ENCODE measurements at places on chromosomes 7 and 10.
A peak's percentile ranks its signal among the peaks of the same experiment; 100 is the strongest.

- DNase-seq: no peak
These were observed 150.5 kb downstream of the PCDH15 start for GRCh38 chr10:54650547-54650946.

DNA sequence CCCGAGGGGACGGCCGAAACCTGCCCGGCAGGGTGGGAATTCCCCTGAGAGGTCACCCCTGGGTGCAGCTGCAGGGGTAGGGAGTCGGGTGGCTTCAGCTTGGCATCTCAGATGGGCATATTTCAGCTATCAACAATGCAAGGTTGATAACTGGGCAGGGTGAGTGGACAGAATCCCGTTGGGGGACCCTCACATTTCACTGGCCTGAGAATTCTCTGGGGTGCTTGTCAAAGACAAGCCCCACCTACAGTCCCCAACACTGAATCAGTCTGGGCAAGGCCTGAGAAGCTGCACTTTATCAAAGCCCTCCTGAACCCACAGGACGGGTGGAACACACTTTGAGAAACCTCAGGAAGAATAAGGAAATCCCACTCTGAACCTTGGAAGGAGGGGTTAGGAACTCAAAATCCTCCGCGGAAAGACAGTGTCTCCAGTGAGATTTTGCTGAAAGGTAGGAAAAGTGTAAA is 3.1 kb downstream of the RGS10 start:
- no peak for DNase-seq

DNA sequence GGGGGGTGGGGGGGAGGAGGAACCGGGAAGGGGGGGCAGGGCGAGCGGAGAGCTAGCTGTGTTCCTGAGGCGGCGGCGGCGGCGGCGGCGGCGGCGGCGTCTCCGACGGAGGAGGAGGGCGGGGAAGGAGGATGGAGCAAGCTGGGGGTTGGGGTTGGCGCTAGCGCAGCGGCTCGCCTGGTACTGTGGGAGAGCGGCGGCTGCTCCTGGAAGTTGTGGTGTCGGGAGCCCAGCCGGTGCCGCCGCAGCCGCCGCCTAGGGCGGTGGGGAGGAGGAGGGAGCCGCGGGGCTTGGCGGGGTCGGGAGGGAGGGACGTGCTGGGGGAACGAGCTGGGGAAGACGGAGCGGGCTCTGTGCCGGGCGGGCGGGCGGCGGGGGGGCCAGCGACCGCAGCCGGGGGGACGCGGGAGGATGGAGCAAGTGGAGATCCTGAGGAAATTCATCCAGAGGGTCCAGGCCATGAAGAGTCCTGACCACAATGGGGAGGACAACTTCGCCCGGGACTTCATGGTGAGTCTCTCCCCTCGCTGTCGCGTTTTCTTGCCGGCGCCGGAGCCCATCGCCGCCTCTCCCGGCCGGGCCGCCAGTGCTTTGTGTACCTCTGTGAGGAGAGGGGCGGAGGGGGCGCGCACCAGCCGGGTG is at the start of gene PTPN12:
Gene PTPN12, plus strand, starts transcription at position 160 of the 642 bp plus-strand sequence. Its CDS starts 252 bp downstream, at position 412.
- DNase-seq: no peak

GRCh38 chr7:41261080-41261479 is 441.8 kb downstream of the INHBA start:
- DNase-seq: peak; percentile 4

GRCh38 chr10:31926765-31927564 is 1.7 kb downstream of the ARHGAP12 start:
- DNase-seq: no peak

DNA sequence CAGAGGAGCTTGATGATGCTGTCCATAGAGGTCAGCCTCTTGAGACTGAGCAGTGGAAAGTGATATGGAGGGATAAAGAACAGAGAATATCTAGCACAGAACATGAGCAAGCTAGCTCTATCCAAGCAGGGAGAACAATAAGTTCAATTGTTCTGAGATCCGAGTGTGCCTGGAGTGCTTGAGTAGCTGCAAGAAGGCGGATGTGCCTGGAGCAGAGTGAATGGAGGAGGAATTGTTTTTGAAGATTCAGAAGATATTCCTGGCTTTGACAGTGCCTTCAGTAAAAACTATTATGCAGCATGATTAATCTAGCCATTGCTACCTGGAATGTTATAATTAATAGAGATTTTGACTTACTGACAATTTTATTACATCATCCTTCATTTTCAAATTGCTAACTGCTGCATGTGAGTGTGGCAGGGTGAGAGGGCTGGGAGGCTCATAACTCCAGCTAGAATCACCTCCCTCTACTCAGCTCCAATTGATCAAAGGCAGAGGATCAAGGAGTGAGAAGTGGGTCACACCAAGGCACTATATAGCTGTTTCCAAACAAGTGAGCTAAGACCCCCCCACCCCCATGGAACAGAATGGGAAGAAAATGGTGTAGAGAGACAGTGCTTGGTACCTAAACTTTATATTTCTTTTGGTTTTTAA is 302.8 kb downstream of the ADRA2A start:
- no peak for DNase-seq

DNA sequence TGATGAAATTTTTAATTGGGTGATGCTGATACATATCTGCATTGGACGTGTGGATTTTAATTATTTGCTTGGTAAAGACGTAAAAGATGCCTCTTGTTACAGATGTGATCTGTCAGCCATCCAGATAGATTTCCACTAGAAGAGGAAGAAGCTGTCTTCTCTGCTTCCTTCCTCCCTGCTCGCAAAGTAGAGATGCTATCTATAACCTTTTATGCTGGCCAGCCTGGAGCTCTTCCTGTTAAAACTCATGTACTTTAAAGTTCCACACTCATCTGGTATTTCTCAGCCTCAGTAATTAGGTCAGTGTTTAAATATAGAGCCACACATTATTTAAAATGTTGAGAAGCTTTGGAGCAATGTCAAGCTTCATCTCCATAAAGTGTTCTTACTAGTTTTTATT is 51.2 kb upstream of the TMEM229A start:
- no peak for DNase-seq

- peak; percentile 26 for DNase-seq
These were observed 52.4 kb downstream of the SORBS1 start for GRCh38 chr10:95508730-95509129.

GRCh38 chr7:25720427-25720826 is 431.6 kb upstream of the NFE2L3 start:
- peak; percentile 15 for DNase-seq

GRCh38 chr7:85820702-85821443 is 634.0 kb upstream of the SEMA3D start:
- no peak for DNase-seq

- DNase-seq: no peak
These were observed 109.9 kb upstream of the ABI1 start for GRCh38 chr10:26970667-26971066.

- DNase-seq: peak; percentile 3
These were observed 191.7 kb downstream of the SEMA3E start for GRCh38 chr7:83457022-83457892.

GRCh38 chr7:70660154-70660818 is 471.7 kb upstream of the GALNT17 start:
- no peak for DNase-seq

DNA sequence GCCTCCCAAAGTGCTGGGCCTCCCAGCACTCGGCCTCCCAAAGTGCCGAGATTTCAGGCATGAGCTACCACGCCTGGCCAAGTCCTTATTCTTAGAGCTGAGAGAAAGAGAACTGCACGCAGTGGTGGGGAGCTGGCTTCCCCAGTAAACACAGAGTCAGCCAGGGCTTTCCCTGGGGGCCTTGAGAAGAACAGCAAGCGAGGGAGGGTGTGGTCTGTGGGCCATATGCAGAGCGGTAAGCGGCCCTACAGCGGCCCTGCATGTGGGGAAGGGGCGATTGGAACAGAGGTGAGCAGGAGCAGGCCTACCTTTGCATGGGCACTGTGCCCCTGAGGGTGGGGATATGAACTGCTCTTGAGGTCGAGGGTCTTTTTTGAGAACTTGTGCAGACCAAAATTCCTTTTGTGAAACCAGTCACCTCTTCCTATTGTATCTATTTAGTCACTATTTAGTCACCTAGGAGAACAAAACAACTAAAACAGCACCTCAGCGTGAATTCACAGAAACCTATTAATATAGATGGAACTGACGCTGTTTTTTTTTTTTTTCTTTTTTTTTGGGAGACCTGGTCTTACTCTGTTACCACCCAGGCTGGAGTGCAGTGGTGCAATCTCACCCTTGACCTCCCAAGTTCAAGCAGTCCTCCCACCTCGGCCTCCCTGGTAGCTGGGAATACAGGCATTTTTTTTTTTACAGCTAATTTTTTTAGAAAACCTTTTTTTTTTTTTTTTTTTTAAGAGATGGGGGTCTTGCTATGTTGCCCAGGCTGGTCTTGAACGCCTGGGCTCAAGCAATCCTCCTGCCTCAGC is 36.9 kb upstream of the SH2D4B start:
- peak; percentile 83 for DNase-seq

DNA sequence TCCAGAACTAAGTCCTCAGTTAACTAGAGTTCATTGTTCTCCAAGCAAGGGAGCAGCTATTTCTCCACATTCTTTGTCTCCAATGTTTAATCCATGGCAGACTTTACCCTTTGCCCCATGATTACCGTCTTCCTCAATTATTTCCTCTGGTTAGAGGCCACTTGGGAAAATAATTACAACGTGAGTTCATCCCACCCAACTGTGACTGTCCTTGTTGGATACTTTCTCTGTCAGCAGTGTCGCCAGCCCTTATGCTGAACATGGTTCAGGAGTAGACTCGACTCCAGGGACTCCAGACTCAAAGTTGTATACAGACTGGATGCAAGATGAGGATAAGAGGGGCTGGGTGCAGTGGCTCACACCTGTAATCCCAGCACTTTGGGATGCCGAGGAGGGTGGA is 17.1 kb upstream of the SEPHS1 start:
- no peak for DNase-seq

DNA sequence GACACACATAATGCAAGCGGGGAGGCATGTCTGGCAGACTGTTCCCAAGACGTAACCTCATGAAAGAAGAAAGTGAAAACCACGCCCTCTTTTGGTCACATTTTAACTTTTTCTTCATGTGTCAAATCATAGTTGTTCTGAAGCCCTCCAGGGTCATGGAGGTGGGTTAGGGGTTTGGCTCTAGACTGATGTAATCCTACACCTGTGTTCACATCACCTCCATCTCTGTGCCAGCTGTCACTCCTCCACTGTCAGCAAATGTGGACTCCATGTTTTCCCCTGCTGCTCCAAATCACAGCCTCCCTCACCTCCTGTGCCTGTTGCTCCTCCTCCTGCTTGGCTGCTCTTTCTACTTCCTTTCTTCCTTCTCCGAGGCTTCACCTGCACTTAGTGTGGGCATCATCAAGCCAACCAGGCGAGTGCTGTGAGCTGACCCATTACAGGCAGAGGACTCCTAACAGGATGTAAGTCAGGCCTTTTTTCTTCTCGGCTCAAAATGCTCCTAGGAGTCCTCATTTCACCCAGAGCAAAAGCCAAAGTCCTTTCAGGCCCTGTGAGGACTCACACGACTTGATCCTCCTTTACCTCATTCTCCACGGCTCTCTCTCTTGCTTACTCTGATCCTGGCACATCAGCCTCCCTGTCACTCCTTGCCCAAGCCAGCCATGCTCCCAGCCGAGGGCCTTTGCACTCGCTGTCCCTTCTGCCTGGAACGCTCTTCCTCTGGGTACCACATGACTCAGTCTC is 66.4 kb upstream of the IFRD1 start:
- DNase-seq: peak; percentile 28

DNA sequence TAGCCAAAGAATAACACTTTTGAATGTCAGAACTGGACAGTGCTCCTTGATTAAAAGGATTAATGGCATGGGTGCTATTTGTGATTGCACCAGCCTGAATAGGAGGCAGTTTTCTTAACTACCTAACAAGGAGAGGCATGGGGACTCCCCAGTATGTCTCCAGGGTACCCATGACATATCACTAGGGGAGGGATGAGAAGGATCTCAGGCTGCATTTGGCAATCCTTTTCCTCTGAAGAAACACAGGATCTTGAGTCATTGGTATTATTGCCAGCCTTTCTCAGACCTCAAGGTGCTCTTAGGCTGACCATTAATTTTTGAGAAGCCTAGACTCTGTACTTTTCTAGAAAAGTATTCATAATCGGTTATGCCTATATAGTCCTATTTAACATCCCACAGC is 77.5 kb upstream of the NPVF start:
- peak; percentile 36 for DNase-seq

- DNase-seq: no peak
These were observed 69.6 kb upstream of the MDFIC start for GRCh38 chr7:114852293-114852692.

- peak; percentile 15 for DNase-seq
These were observed 4.5 kb downstream of the TRIL start for GRCh38 chr7:28953633-28954032.

- no peak for DNase-seq
These were observed 267.0 kb downstream of the MAD1L1 start for GRCh38 chr7:1965579-1966294.

DNA sequence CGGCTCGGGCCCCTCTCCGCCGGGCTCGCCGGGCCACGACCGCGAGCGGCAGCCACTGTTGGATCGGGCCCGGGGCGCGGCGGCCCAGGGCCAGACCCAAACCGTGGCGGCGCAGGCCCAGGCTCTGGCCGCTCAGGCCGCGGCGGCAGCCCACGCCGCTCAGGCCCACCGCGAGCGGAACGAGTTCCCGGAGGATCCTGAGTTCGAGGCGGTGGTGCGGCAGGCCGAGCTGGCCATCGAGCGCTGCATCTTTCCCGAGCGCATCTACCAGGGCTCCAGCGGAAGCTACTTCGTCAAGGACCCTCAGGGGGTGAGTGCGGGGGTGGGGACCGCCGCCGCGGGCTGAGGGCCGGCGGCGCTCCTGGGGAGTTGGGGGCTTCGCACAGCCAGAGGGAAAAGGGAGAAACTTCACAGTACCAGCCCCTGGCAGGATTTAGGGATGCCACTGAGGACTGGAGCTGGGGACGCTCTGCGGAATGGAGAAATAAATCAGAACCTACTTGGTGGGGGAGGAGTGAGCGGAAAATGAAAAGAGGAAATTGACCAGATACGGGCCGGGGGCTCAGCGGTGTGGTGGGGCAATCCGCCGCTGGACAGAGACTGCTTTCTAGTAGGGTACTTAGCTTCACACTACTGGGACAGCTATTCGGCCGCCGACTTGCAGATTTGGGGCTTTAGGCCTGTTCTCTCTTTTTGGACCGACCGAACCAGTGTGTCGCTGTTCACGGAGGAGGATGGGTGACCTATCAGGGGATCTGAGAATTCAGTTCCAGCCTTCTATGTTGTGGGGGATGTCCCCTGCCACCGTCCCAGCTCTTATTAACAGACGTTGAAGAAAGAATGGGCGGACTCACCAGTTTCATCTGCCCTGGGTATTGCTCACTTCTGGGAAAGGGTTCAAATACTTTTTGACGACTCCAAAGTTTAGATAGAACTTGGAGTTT is 669 bp downstream of the PI4K2A start:
- DNase-seq: peak; percentile 75

DNA sequence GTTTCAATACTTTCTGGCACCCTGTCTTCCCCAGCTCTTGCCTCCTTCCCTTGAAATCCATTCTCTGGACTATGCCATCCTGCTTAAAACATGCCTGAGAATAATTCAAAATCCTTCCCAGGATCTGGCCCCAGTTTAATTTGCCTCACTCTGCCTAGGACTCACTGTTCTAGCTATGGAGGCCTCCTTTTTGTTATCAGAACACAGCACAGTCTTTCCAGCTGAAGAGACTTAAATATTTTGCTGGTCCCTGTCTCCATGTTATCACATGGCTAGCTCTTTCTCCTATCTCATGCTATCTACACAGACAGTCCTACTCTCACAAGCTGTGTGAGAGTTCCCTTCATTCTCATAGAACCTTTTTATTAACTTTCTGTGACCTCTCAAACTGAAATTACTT is 194.8 kb downstream of the RNLS start:
- DNase-seq: no peak

GRCh38 chr7:26183545-26184280 is 16.8 kb downstream of the HNRNPA2B1 start:
- DNase-seq: no peak
